ENCODE measurements at places on chromosomes 4 and X.

DNA sequence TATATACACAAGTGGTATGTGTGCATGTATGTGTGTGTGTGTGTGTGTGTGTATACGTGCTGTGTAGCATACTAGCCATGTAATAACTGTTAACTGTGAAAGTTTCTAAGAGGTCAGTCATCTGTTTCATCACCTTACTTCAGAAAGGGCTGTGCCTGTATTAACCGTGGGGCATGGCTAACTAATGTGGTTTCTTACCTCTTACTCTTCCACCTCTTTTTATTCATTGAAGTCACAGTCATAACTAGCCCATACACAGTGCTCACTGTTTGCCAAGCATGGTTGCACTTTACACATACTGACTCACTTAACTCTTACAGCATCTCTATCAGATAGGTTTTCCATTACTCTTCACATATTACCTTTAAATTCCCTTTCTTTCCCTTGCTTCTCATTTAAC, 23.7 kb upstream of the LRAT start:
- no peak for DNase-seq

DNA sequence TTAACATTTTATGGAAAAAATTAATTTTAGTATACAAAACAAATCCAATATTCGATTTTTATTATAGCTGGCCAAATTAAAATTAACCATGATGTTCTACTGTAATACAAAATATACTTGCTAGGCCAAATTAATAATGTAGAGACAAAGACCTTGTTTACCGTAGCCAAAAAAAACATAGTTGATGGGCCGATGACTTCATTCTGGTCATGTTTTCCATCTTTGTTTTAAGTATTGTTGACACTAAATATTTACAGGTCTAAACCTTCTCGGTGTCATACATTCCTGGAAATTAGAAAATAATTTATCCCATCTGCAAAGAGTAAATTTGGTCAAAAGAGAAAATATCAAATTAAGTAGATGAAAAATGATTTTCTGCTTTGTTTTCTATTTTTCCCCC, 698.5 kb downstream of the GRID2 start:
- no peak for DNase-seq

GRCh38 chr4:107006218-107006617, 29.9 kb downstream of the DKK2 start:
- DNase-seq = no peak

DNA sequence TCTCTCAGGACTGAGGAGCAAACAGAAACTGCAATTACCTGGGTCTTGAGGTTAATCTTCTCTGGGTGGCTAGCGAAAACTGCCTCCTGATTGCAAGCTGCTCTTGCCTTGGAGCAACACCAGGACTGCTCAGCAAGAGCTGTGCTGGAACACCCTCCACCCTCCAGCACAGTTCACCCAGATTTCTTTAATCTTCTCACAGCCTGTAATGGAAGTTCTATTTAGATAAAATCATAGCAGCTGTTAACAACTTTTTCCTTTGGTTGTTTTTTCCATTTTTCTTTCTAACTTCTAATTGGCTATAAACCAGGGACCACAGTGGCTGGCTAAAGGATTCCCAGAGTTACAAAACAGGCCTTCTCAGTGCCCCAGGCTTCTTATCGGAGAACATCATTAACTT, 36.3 kb downstream of the OPHN1 start:
- no peak for DNase-seq

DNA sequence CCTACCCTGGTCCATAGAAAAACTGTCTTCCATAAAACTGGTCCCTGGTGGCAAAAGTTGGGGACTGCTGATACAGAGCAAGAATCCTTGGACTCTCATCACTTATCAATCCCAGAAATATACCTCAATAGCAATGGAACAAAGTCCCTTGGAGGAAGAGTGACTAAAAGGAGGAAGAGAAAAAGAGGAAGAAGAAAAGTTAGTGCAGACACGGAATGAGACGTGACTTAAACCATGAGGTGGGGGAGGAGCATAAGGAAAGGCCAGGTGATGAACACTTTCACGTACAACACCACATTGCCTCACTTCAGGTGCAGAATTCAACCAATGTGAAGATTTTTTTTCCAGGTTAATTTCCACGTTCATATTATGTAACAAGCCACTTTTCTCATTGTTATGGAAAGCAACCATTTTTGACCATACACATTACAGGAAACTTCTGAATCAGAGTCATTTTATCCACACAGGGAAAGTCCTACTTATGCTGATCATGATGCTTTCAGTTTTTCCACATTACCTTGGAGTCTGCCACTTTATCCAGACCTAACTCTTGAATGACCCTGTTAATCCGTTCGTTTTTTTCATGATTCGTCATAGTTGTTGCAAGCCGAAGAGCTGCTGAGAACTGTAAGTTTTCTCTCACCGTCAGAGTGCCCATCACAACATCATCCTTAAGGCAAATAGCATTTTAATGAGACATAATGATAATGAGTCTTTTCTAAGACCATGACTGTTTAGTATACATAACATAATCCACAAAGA, 27.7 kb downstream of the ABCG2 start:
- DNase-seq = no peak

DNA sequence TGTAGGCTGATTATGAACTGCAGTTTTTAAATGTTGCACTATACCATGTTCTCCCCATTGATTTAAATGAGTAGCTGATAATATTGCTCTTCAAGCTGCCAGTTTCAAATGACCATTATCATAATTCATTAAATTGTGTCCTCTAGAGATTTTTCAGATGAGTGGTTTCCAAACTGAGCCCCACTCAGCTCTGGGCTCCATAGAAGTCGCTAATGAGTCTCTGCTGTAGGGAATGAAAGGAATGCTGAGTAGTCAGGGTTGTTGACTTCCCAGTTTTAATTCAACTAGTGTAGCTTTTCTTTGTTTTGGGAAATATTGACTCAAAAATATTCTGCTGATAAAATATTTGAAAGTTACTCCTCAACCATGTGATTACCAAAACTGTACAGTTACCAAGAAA, 1081.1 kb downstream of the ARAP2 start:
- no peak for DNase-seq

DNA sequence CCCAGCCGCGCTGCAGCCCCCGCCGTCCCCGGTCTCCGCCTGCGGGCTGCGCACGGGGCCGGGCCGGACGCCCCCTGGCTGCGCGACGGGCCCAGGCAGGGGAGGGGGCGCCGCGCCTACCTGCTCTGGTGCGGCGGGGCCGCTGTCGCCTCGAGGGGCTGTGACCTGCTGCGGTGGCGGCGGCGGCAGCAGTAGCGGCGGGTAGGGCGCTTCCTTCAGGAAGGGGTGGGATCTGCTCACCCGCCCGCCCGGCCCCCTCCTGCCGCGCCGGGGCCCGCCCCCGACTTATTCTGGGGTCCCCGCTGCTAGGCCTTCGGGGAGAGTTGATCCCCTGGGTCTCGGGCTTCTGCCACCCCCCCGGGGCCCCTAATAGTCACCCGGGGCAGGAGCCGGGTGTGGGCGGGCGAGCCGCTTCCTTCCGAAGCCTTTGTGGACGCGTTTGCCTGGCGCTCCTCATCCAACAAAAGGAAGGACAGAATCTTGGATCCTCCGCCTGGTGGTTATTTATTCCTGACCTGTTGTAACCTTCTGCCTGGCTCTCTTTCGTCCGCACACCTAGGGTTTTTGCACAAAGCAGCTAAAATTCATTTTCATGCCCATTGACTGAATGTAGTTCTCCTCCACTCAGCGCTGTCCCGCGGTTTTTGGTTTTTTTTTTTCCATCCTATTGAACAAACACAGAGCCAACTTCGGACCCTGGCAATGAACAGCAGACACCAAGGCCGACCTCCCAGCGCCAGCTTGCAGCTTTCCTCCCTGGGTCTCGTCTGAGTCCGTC, at the start of gene TMEM150C:
Gene TMEM150C, minus strand, starts transcription at position 203 of the 778 bp plus-strand sequence. CDS start 57,331 bp downstream, outside the sequence.
- DNase-seq = no peak

GRCh38 chr4:168593399-168593798, 96.5 kb downstream of the PALLD start:
- DNase-seq = no peak

- DNase-seq = no peak
Observed at GRCh38 chrX:130728208-130728607, 174.8 kb downstream of the ENOX2 start.

DNA sequence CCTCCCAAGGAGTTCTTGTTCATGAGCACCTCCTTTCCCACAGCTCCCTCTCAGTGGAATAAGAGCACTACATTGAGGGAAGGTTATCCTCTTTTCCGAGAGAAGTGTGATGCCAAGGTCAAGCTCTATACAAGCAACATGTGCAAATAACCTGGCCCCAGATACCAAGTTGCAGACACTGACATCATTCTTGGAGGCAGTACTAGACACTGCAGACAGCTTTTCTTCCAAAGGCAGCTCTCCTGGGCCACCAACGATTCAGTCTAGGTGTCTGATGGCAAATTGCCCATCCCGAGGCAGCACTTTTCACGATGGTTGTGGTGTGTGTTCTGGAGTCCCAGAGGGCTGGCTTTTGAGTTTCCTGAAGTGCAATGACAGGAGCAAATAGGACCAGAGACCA, 384.9 kb downstream of the TLL1 start:
- DNase-seq = no peak

GRCh38 chr4:7206911-7207567, 14.7 kb downstream of the SORCS2 start:
- no peak for DNase-seq

GRCh38 chr4:141815646-141816045, 179.3 kb downstream of the IL15 start:
- no peak for DNase-seq

GRCh38 chr4:87209696-87210095, 10.7 kb downstream of the KLHL8 start:
- no peak for DNase-seq

GRCh38 chr4:159416073-159416472, 313.2 kb downstream of the RAPGEF2 start:
- no peak for DNase-seq

- DNase-seq = no peak
Observed at GRCh38 chr4:25120146-25120940, 39.9 kb downstream of the SEPSECS start.

DNA sequence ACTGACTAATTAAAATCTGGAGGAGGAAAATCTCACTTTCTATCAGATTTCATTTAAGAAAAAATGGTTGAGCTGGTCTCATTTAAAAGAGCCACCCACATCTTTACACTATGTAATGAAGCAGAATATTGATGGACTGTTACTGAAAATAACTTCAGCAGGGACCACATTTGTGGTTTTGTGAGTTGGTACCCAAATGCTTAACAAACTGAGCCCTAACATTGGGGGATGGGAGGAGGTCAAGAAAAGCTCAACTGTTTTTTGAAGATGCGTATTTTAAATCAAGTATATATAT, 30.1 kb downstream of the HOPX start:
- no peak for DNase-seq

All from stimulated activated CD8-positive, alpha-beta memory T cell treated with anti-CD3 and anti-CD28 coated beads, Interleukin-15, amount 100 ng/mL, for 4 hours (primary cell).